HCT116 (cell line): ENCODE measurements at places on chromosomes 5 and 9. TPM values are rescaled to one million over a fixed set of nuclear protein-coding genes. Genes with fewer than 3 reads are reported as not detected.

LCN10 gene
- total RNA-seq: not detected

ENDOG gene
- 27.2 TPM for total RNA-seq

CAMK2A gene
- total RNA-seq: not detected

SPAG8 gene
- 0.39 TPM for total RNA-seq
